Thyroid gland (tissue), 4 donors: ENCODE measurements at places on chromosomes 7 and 10. TPM values are rescaled to one million over a fixed set of nuclear protein-coding genes. Genes with fewer than 3 reads are reported as not detected.

GRCh38 chr10:80289451-80290287 lies at the start of gene MAT1A:
TSS of gene MAT1A (minus strand) at chr10:80289658. CDS start at chr10:80289423, 235 bp downstream.
- DNase-seq, result peak; percentile 72

TMEM273 gene
- total RNA-seq, result 15.0 TPM

- no peak for DNase-seq
Measured at GRCh38 chr7:143126146-143126545, 5.7 kb upstream of the PIP start.

DNA sequence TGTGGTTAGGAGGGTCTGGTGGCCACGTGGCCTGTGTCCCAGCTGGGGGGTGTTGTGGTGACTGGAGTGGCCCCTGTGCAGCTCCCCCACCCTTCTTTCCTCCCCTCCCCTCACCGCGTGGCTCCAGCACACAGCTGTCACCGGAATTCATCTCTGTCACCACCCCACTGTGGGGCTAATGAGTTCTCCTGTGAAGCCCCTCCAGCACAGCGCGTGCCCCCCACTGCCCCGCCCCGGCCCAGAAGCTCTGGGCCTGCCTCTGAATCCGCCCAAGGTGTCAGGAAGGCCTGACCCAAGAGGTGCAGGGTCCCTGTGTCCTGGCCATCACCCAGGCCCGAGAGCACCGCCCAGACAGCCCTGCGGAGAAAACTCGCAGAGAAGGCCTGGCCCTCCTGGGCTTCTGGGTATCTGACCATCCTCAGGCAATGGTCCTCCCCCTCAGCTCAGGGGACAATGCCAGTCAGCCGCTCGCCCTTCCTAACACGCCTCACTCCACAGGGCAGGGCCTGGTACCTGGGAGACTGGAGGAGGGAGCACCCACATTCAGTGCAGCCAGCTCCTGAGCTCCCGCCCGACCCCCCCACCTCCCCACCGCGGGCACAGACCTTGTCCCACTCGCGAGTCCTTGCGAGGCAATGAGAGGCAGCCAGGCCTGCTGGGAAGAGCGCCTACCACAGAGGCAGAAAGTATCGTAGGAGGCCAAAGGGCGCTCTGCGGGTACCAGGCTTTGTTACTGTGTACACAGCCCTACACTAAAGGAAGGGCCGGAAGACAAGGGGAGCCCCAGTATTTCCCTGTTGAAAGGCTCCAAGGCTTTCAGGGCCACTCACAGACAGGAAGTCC lies 38.2 kb downstream of the GBX1 start:
- DNase-seq, result no peak

DNA sequence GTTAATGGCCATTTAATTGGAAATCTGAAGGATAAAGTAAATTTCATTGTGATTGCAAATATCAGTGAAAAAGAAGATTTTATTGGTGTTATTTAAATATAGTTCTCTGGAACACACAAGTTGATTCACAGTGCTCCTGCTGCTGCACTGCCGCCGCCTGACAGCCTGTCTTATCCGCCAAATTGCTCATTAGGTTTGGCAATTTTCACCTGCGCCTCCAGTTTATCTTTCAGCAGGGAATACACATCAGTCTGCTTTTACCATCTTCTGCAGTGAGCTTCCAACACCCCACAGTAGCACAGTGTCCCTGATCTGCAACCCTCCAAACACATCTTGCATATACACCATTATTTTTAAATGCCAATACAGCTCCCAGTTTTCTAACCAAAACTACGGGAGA lies 308.3 kb downstream of the PARD3 start:
- DNase-seq, result no peak
